ENCODE measurements at places on chromosomes 4 and X.

DNA sequence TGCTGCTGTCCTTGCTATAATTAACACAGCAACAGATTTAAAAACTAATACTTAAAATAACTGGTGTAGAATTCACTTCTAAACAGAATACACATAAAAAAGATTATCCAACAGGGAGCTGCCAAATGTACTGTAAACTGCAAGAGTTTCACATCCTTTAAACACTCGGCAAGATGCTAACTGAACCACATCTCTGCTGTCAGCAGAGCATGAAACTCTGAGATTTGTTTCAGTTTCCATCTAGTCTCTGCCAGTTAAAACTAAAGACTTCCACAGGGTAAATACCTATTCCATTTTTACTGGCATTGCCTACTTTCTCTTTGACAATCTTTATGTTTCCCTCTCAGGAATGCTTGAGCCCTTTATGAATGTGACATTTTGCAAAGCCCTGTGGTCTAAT is 127.7 kb downstream of the SLC7A11 start:
- DNase-seq: peak; percentile 11

GRCh38 chrX:149849787-149850186 is 31.2 kb upstream of the MAGEA8 start:
- no peak for DNase-seq

DNA sequence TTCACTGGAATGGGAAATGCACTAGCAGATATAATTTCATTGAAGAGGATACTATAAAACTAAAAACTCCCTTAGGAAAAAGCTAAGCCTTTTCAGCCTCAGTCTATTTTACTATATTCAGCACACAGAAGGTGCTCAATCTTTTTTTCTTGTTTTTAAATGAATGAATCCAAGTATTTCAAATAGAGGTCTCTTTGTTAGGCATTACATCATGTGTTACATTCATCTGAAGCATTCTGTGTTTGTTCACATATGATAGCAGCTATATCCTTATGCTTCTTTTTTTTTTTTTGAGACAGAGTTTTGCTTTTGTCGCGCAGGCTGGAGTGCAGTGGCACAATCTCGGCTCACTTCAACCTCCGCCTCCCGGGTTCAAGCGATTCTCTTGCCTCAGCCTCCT is 278.4 kb downstream of the CAMK2D start:
- DNase-seq: no peak

GRCh38 chr4:738781-739280 is 33.2 kb downstream of the PCGF3 start:
- DNase-seq: no peak

- DNase-seq: no peak
These were observed 1.3 kb upstream of the ING2 start for GRCh38 chr4:183503497-183504063.

GRCh38 chr4:165715989-165716388 is 157.0 kb upstream of the TLL1 start:
- no peak for DNase-seq

GRCh38 chr4:188767496-188767895 is 628.3 kb downstream of the TRIML1 start:
- no peak for DNase-seq

DNA sequence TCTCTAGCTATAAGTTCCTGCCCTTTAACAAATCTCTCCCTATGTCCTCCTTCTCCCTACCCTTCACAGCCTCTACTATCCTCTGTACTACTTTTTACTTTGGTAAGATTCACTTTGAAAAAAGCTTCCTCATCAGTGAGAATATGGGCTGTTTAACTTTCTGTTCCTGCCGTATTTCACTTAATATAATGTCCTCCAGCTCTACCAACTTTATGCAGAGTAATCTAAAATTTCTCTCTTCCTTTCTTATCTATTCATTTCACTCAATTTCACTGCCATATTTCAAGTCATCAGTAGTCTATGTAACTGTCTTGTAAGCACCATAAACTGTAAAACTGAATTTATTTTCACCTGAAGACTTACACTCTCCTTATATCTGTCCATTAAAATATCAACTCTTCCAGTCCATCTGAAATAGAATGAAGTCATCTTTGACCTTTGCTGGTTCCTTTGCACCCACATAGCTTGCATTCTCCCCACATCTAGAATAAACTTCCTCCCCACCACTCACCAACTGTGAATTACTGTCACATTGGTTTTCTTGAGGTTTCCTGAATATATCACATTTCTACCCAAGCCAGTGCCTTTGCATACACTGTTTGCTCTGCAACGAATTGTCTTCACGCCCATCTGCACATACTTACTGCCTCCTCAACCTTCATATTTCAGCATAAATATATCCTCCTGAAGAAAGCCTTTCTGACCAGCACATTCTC is 54.6 kb downstream of the ARAP2 start:
- DNase-seq: peak; percentile 11

GRCh38 chr4:173217727-173218126 is 49.1 kb downstream of the GALNT7 start:
- no peak for DNase-seq

DNA sequence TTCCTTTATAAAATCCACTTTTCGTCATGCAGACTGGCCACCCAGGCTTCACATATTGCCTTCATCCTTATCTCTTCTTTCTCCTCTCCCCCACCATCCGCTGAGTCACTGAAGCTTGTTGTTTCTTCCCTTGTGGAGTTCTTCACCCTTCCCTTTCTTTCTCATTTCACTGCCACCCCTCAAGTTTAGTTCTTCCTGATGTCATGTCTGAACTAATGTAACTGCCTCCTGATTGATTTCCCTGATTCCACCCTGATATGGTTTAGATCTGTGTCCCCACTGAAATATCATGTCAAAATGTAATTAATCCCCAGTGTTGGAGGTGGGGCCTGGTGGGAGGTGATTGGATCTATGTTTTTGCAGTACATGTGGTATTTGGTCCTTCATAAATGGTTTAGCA is 151.4 kb downstream of the CPEB2 start:
- no peak for DNase-seq

GRCh38 chr4:143178923-143179322 is 5.8 kb upstream of the USP38 start:
- no peak for DNase-seq

- DNase-seq: no peak
These were observed 135.4 kb downstream of the CRLF2 start for GRCh38 chrX:1076871-1077651.

DNA sequence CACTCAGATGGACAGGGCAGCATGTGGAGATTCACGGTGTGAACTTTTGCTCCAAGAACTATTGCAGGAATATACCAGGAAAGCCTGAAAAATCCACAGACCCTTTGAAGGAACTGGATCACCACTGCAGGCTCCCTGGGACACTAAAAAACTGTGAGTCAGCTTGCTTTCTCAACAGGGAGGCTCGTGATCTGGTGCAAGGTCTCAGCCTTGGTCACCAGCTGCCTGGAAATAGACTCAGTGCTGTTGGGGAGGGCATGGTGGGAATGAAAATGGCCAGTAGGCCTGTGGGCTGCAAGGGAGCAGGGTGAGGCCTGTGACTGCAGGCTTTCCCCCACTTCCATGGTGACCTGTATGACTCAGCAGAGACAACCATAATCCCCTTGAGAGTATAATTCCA is 426.4 kb upstream of the RPS6KA3 start:
- DNase-seq: no peak

GRCh38 chr4:24477919-24478318 is 106.4 kb downstream of the DHX15 start:
- no peak for DNase-seq

GRCh38 chr4:71304289-71304850 is 34.5 kb upstream of the SLC4A4 start:
- DNase-seq: no peak

DNA sequence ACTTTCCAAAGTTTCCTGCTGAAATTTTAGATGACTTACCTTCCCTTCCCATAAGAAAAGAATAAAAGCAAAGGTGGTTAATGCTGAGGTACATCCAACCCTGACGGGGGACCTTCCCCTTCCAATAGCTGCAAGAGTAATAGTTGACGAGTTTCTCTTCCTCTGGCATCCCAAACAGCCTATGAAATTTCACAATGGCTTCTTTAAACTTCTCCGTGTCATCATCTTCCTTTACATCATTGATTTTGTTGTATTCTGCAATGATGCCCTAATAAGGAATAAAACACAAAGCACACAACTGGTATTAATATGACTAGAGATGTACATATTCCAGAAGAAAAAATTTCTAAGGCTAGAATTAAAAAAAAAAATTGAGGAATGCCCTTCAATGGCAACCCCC is 76.6 kb downstream of the TBC1D9 start:
- DNase-seq: no peak

DNA sequence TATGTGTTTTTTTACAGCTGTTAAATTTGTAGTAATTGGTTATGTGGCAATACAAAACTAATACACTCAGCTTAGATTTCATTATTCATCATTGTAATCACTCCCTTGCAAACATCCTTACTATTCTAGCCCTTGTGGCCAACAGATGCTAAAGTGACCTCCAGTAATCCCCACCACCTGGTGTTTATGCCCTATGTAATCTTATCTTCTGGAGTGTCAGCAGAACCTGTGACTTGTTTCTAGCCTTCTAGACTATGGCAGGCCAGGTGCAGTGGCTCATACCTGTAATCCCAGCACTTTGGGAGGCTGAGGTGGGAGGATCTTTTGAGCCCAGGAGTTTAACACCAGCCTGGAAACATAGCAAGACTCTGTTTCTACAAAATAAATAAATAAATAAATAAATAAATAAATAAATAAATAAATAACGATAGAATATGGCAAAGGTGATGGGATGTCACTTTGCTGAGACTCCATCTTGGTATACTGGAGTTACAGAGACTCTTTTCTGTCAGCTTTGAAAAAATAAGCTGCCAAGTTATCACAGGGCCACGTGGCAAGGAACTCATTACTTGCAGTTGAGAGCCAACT is 12.3 kb upstream of the TSR2 start:
- no peak for DNase-seq

DNA sequence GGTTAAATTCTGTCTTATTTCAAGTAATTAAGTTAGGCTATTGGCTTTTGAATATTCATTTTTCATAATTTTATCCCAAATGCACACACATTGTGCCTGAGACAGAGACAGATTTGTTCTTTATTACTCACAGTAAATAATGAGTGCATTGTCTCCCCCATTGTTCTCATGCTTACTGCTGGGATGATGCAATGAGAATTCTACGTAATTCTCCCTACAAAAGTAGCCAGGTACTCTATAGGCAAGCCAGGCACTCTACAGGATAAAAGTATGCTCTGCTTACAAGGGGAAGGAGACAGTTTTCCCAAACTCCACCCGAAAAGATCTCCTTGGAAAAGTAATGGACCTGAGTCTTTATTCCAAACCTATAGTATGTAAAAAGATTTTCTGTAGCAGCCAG is 1890.7 kb upstream of the PCDH10 start:
- DNase-seq: no peak

GRCh38 chrX:23012162-23012561 is 12.4 kb downstream of the DDX53 start:
- no peak for DNase-seq

- DNase-seq: no peak
These were observed 30.2 kb downstream of the PNMA6A start for GRCh38 chrX:153102418-153102817.

- DNase-seq: no peak
These were observed 236.7 kb upstream of the MAB21L2 start for GRCh38 chr4:150345207-150345744.

DNA sequence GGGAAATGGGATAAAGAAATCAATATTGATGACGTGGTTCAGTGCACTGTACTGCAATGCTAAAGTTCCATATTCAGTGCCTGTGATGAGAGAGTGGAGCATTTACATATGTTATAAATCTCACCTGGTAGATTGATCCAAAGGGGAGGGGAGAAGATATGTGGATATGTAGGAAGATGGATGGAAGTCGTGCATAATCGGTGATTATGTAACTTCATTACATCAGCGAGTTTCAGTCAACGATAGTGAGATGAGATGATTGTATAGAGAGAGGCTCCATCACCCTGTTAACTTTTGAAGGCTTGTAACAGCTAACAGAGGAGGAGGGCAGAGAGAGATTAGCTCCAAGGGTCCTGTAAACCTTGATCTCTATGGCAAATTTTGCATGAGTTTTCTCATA is 1.8 kb downstream of the IL1RAPL1 start:
- DNase-seq: no peak

DNA sequence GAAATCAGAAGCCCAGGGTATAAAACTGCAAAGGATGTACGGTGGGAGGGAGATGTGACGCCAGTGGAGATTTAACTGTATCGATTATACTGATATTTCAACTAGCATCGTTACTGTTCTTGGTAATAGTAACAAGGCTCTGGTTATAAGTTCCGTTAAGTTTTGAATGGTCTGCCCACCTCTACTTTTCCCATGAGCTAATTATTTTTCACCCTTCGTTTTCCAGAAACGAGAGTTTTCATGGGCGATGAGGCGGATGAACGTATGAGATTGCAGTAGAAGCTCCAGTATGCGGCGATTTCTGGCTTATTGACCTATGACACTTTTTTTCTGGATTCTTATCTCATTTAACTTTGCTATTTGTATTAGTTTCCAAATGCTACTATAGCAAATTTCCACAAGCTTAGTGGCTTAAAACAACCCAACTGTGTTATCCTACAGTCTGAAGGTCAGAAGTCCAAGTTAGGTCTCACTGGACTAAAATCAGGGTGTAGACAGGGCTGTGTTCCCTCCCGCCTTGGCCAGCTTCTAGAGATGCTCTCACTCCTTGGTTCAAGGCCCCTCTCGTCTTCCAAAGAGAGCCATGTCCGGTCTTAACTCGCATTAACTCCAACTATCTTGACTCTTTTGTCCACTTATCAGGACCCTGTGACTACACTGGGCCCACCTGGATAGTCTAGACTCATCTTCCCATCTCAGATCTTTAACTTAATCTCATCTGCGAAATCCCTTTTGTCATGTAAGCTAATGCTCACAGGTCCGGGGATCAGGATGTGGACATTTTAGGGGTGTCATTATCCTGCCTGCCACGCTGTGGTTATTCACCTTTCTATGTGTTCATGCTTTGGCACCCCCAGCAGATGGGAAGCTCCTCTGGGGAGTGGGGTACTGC is 122.5 kb downstream of the IRF2 start:
- no peak for DNase-seq

- no peak for DNase-seq
These were observed 363.4 kb downstream of the TMA16 start for GRCh38 chr4:163857903-163858302.

- no peak for DNase-seq
These were observed 37.9 kb upstream of the CBR4 start for GRCh38 chr4:169047956-169048355.

DNA sequence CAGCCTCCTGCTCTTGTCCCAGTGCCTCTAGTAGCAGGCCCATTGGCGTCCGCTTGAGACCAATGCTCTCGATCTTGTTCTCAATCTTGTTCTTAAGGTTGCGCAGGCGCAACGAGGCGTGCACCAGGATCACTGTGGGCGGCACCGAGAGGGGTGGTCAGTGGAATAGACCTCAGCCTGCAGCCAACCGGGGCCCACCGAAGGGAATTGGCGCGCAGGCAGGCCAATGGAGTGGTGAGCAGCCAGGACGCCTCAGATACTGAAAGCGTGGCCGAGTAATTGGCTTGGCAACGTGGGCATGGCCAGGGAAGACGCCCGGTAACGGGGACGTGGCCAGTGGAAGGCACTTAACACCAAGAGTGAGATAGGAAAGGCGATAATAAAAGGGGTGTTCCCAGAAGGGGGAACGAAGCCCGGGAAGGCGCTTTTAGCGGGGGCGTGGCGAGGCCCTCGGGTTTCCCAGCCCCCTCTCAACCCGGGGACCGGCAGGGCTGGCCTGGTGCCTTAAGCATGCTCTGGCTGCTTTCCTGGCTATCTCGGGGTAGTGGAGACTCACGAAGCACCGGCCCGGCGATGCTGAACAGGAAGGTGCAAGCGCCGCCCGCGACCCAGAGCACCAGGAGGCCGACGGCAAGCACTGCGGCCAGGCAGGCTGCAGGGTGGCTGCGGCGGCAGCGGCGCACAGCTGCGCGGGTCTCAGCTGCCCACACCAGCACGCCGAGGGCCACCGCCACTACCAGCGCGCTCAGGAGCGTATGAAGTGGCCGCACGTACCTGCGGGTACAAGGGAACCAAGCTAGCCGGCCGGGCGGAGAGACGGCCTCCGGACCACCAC is 1.7 kb downstream of the PRAF2 start:
- no peak for DNase-seq

Data from GM18507 (cell line).